ENCODE measurements at places on chromosomes 16 and 17.

DNA sequence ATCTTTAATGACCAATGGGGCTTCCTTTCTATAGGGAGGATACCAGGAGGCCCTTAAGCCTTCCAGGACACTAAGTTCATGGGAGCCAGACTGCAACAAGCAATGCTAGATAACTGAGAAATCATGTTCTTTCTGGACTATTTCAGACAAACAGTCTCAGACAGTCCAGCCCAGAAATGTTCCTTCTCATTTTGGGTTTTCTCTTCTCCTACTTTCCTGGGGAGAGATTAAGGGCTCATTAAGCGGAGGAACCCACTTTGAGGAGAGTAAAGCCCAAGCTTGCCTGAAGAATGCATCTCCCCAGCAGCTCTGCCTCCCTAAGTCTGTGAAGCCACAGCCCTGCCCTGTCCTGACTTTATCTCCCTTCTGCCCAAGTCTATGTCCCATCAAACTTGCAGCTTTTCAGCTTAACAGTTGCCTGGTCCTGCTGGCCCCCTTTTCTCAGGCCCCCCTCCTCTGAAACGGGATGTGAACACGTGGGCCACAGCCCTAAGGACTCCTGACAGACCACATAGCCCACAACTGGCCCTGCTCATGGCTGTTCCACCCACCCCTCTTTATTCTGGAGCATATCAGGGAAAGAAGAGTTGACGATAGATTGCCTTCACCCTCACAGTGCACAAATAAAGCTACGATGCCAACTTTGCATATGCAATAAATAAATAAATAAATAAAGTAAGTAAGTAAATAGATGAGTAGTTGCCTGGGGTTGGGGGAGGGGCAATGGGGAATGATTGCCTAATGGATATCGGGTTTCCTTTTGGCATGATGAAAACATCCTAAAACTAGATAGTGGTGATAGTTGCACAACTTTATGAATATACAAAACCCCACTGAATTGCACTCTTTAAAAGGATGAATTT lies 111.0 kb downstream of the N4BP1 start:
- peak; percentile 64 for DNase-seq

GRCh38 chr17:44097110-44097958 lies 26.1 kb downstream of the HDAC5 start:
- no peak for DNase-seq

GRCh38 chr16:3038256-3038655 lies 1.5 kb upstream of the BICDL2 start:
- peak; percentile 71 for DNase-seq

- DNase-seq, result no peak
Measured at GRCh38 chr16:3019594-3020246, 448 bp upstream of the TNFRSF12A start.

DNA sequence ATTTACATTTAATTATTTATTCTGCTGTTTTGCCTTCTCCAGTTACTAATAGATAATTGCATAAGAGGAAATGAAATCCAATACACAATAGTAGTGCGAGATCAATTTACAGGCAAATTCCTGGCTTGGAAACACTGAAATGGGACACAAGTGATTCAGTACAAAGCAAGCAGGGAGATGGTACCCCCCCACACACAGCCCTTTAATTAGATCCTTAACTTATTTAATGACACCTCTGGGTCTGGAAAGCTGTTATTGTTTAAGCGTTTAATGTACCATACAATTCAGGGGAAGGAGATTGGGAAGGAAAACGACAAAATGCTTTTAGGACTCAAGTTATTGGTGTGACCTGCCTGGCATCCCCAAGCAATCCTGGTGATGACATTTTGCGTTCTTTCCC lies 318.2 kb downstream of the NPIPA8 start:
- no peak for DNase-seq

Measured in hepatocyte (in vitro differentiated cells).